ENCODE measurements at places on chromosomes 5 and 9.

- no peak for DNase-seq
Measured at GRCh38 chr5:115772731-115773475, 43.6 kb downstream of the CDO1 start.

DNA sequence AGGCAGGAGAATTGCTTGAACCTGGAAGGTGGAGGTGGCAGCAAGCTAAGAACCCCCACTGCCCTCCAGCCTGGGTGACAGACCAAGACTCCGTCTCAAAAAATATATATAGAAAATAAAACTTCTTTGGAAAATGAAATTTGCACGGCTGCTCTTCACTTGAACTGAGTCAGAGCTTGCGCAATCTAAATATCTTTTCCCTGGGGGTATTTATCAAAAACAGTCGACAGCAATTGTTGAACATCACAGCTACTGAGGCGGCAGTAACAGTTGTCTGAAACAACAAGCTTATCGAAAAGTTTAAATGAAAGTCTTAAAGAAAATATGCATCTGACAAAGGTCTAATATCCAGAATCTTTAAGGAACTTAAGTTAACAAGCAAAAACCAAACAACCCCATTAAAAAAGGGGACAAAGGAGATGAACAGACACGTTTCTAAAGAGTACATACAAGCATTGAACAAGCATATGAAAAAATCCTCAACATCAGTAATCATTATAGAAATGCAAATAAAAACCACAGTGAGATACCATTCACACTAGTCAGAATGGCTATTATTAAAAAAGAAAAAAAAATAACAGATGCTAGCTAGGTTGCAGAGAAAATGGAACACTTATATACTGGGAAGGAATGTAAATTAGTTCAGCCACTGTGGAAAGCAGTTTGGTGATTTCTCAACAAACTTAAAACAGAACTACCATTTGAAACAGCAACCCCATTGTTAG is 153.6 kb upstream of the CDH9 start:
- peak; percentile 78 for DNase-seq

- DNase-seq, result no peak
Measured at GRCh38 chr5:141617682-141618029, 1.1 kb downstream of the DIAPH1 start.

GRCh38 chr9:92761686-92762085 is 2.9 kb downstream of the BICD2 start:
- DNase-seq, result no peak

DNA sequence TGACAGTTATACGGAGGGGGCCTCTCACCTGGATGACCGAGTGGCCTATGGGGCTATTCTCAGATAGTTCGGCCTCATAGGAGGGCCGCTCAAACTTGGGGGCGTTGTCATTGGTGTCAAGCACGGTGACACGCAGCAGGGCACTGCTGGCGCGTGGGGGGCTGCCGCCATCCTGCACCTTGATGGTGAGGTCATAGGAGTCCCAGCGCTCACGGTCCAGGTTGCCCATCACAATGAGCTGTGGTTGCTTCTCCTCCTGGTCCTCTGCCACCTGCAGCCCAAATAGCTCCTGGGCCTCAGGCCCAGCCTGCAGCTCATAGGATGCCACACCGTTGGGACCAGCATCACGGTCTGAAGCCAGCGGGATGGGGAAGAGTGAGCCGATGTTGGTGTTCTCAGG is 9.7 kb downstream of the PCDH1 start:
- no peak for DNase-seq

DNA sequence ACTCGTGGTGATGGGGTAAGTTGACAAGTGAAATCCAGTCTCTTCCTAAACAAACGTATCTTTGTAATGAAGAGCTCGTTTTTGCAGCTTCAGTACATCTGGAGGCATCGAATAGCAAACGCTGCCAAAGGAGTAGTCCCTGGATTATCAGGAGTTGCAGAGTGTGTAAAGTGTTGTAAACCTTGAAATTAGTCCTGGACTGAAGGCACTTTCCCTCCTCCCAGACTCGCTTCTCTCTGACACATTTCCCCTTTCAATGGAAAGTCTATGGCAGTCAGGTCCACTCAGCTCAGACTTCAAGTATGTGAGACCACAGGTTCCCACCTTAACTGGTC is 1.5 kb upstream of the PBX3 start:
- no peak for DNase-seq

Data from iris pigment epithelial cell (primary cell).